LHCN-M2 (cell line): ENCODE measurements at places on chromosomes 16 and 17. TPM values are rescaled to one million over a fixed set of nuclear protein-coding genes. Genes with fewer than 3 reads are reported as not detected.

- DNase-seq, result peak; percentile 64
These were observed 435.6 kb upstream of the DYNLRB2 start for GRCh38 chr16:80105160-80105559.

DNA sequence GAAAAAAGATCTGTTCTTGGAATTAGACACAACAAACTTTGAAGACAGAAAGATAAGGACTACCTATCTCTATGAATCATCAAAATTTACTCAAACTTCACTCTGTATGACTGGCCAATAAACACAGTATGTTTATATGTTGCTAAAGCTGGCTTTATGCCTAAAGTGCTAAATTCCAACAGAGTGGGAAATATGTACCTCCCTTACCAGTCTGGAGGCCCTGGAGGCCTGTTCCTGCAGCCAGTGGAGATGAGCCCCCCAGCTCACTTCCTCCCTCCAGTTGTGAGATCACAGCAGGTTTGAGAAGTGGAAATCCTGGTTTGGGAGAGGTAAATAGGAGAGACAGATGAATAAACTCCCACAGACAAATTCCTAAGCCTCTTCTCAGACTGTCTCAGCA lies 9.0 kb downstream of the ZNF23 start:
- no peak for DNase-seq

DNA sequence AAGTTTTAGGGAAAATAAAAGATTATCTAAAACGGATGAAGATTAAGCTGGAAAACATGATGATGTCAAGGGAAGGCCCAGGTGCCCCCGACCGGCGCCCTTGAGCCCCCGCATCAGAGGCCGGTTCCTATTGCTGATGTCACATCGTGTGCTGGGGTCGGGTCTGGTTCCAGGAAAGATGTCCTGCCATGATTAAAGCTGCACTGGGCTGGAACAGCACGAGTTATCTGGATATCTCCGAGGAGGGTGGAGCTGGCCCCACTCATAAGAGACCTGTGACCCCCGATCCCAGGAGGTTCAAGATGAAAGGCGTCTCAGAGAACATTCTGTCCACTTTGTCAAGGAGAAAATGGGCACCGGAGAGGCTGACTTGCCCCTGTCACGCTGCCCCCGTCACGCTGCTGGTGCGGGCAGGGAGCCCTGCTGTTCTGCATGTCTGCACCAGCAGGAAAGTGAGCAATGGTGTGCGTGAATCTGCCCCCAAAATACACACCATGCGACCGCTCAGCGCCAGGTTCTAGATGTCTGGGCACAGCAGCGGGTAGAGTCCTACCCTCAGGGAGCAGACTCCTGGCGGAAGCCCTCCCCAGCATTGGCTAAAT lies 53.0 kb downstream of the ENGASE start:
- no peak for DNase-seq

GRCh38 chr16:66471264-66471663 lies 44.2 kb downstream of the BEAN1 start:
- no peak for DNase-seq

DNA sequence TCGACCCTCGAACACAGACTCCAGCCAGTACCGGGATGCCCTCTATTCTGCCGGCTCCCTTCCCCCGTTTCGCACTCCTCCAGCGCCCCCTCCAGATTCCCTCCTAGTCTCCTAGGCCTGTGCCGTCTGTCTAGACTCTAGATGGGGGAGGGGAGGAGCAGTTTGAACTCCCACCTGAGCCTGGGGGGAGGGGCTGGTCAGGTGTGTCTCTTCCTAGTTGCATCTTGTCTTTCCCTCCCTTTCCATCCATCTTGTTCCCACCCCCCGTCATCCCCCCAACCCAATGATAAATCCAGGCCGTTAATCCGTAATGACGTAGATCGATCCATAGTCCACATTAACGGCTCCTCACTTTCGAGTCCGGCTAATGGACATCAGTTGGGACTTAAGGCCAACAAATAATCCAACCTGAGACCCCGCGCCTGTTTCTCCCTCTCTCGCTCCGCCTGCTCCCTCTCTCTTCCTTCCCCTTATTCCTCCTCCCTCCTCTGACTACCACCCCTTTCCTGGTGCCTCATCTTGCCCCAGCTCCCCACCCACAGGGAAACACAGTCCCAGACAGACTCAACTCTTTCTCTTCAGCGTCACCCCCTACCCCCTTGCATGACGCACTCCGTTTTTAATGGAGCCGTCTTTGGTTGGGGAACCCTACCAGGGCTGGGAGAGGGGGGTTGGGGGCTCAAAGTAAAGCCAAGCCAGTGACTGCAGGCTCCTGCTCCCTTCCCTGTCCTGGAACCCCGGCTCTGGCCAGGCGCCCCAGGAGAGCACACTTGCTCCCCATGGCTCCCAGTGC lies 3.4 kb upstream of the HOXB5 start:
- peak; percentile 48 for DNase-seq

- DNase-seq, result no peak
These were observed 246.7 kb downstream of the HS3ST3A1 start for GRCh38 chr17:13355054-13355453.

Gene SCIMP
- total RNA-seq, result not detected in 2 replicates

Gene NQO1
- 415 and 494 TPM in 2 replicates for total RNA-seq

Gene FOXN1
- not detected in 2 replicates for total RNA-seq

GRCh38 chr17:41065829-41066624 lies at the start of gene KRTAP2-4:
TSS of gene KRTAP2-4 (minus strand) at chr17:41065879. CDS start at chr17:41065845, 34 bp downstream.
- peak; percentile 90 for DNase-seq

Gene NFE2L1
- 101 and 123 TPM in 2 replicates for total RNA-seq

Gene TBC1D3K
- not detected in 2 replicates for total RNA-seq

GRCh38 chr17:48530887-48531272 lies at the start of gene HOXB1:
TSS of gene HOXB1 (minus strand) at chr17:48531011. CDS start at chr17:48530904, 107 bp downstream.
- no peak for DNase-seq

DNA sequence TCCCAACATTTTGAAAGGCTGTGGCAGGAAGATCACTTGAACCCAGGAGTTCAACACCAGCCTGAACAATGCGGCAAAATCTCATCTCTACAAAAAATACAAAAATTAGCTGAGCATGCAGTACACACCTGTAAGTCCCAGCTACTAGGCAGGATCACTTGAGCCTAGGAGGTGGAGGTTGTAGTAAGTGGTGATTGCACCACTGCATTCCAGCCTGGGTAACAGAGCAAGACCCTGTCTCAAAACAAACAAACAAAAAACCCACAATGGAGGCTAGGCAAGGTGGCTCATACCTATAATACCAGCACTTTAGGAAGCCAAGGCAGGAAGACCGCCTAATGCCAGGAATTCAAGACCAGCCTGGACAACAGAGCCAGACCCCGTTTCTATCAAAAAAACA lies 12.0 kb downstream of the APPBP2 start:
- DNase-seq, result no peak

GRCh38 chr16:54110016-54110981 lies 176.3 kb downstream of the IRX3 start:
- no peak for DNase-seq

GRCh38 chr17:64202683-64203344 lies 60.2 kb downstream of the TEX2 start:
- DNase-seq, result peak; percentile 91

Gene HOXB4
- 5.2 and 5.5 TPM in 2 replicates for total RNA-seq

DNA sequence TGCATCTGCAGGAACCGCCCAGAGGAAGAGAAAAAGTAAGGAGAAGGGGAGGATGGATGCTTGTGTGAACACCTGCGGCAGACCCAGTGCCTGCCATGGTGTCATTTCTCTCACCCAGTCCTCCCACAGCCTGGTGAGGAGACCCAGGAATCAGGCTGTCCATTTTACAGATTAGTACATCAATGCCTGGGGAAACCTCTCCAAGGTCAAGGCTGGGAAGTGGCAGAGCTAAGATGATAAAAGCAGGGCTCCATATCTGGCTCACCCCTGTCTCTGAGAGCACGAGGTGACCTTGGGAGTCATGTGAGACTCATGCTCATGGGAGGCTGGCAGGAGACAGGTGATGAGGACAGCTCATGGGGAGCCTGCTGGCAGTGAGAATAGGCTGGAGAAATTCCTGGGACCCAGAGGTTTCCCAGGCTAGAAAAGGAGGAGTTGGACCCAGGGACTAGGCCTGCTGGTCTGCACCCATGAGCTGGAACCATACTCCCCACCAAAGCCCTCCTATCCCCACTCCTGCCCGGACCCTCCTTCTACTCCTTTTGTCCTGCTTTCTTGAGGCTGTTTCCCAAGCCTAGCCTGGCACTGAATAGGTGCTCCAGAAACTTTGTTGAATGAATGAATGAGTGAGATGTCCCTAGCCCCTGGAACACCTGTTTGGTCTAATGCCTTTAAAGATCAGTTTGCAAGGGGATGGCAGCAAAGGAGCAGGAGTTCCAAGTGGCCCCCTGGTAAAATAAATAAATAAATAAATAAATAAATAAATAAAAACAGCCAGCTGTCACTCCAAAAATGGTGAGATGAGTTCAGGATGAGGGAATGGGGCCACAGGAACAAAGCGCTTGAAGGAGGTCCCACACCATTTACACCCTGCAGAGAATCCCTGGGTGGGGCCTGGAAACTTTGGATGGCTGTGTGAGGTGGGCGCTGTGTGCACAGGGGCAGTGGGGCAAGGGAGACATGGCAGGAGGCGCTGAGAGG lies 1.6 kb downstream of the ZNF629 start:
- no peak for DNase-seq

Gene CRHR1
- total RNA-seq, result not detected in 2 replicates

- DNase-seq, result no peak
These were observed 49.4 kb upstream of the SREBF1 start for GRCh38 chr17:17886226-17886625.

DNA sequence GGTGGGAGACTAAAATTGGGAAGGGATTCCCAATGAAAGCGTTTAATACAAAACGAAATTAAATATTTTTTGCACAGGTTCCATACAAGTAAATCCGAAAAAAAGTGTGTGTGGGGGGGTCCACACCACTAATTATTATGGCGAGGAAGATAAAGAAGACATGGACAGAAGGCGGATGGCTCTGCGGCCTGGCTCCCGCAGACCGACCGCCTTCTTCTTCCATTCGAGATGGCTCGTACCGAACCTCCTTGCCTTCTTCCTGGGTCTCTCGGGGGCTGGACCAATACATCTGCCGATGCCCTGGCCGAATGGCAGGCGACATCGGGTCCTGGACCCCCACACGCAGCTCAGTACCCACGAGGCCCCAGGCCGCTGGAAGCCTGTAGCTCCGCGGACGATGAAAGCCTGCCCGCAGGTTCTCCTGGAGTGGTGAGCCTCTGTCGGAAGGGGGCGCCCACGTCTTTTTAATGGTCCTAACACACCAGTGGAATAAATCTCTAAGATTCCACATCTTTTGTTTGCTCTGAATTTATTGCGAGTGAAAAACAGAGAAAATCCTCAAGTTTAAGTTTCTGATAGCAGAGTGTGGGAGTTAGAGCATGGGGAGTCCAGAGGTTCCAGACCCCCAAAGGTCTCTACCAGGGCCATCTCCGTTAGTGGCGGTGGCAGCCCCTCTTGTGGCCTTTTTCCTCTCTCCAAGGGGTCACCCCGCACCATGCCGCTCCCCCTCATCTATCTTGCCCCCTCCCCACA lies 1.4 kb downstream of the PRAC2 start:
- peak; percentile 67 for DNase-seq

DNA sequence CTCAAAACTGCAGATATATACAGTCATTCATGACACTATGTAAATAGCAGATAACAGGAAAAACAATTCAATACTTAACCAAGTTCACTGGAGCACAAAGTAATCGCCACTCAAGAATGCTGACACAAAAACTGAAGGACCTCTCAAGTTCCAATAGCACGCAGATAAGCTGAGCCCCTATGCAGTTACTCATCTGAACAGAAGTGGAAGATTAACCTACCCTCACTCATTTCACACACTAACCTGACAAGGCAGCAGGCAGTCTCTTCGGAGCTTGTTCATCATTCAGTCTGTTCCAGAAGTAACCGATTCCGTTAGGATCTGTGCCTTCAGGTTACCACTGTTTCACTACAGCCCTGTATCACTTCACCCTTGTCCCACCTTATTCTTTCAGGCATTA lies 6.0 kb downstream of the HELZ start:
- no peak for DNase-seq

Gene KRT36
- not detected in 2 replicates for total RNA-seq

Gene TBC1D3B
- 1.4 TPM in 1 of 2 replicates, not detected in the other for total RNA-seq

GRCh38 chr16:58230259-58230658 lies 32.4 kb upstream of the CSNK2A2 start:
- DNase-seq, result no peak

GRCh38 chr17:2011411-2012371 lies 13.4 kb downstream of the RTN4RL1 start:
- peak; percentile 45 for DNase-seq
